ENCODE measurements at places on chromosomes 2 and 18. TPM values are rescaled to one million over a fixed set of nuclear protein-coding genes. Genes with fewer than 3 reads are reported as not detected.

DNA sequence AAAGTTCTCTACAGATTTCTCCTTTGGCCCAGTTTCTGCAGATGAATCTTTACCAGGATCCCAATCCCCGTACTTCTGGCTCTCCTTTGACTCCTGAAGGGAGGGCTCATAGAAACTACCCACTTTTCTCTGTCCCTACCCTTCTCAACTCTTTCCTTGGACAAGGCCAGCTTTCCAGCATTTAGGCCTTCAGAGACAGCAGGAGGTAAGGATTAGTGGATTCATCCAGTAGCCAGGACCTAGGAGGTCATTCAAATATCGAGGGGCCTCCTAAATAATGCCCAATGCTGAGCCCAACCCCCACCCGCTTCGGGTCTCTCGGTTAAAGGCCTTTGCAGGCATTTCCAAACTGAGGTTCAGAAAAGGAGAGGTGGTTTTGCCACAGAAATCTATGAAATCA lies 4.8 kb upstream of the ZNF532 start:
- peaks cover 4% of the 10 kb centered on the region for H3K4me1 ChIP-seq
- DNase-seq: no peak
- no peak overlapping the region for H3K27ac ChIP-seq
- peaks cover 45% of the 10 kb centered on the region for H3K27me3 ChIP-seq
- no peak overlapping the region for H3K4me3 ChIP-seq

- H3K27ac ChIP-seq: no peak overlapping the region
- no peaks in the 10 kb centered on the region for H3K27me3 ChIP-seq
- H3K4me3 ChIP-seq: no peak overlapping the region
- no peak for DNase-seq
- no peaks in the 10 kb centered on the region for H3K36me3 ChIP-seq
These were observed 322.2 kb upstream of the MYT1L start for GRCh38 chr2:2653231-2653630.

- no peaks in the 10 kb centered on the region for H3K4me1 ChIP-seq
- H3K36me3 ChIP-seq: no peaks in the 10 kb centered on the region
- no peak overlapping the region for H3K27ac ChIP-seq
- H3K27me3 ChIP-seq: no peaks in the 10 kb centered on the region
These were observed 61.3 kb downstream of the EFEMP1 start for GRCh38 chr2:55862246-55862645.

DNA sequence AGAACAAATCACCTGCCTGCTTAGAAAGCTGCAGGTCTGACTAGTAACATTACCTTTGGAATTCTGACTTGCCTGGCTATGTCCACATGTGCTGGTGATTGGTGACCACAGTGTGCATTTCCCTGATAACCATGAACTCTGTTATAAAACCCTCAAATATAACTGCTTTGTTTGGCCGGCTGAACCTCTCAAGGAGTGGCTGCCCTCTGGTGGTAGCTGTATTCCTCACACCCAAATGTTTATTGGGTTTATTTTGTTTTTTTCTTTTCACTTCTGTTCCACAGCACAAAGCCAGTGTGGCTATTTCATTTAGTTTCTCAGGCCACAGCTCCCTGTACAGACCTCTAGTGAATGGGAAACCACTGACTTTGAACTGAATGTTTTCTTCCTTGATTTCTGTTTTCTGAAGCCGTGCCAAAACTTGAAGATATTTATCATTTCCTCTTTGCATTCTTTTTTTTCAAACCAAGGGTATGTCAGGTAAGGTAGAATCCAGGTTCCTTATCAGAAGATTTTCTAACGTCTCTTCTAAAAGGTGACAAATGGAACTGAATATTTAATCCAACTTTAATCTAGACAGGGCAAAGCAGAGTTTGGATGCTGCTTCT lies 549.0 kb upstream of the VRK2 start:
- DNase-seq: no peak
- H3K4me3 ChIP-seq: no peak overlapping the region
- no peaks in the 10 kb centered on the region for H3K36me3 ChIP-seq
- H3K27ac ChIP-seq: no peak overlapping the region
- no peaks in the 10 kb centered on the region for H3K27me3 ChIP-seq

GRCh38 chr18:51397347-51397962 lies 200.0 kb upstream of the MEX3C start:
- H3K4me1 ChIP-seq: no peaks in the 10 kb centered on the region
- H3K4me3 ChIP-seq: no peak overlapping the region
- peaks cover 12% of the 10 kb centered on the region for H3K27me3 ChIP-seq
- H3K36me3 ChIP-seq: no peaks in the 10 kb centered on the region

- H3K27me3 ChIP-seq: peaks cover 41% of the 10 kb centered on the region
- H3K4me3 ChIP-seq: no peak overlapping the region
- no peaks in the 10 kb centered on the region for H3K36me3 ChIP-seq
- no peak overlapping the region for H3K27ac ChIP-seq
- DNase-seq: no peak
These were observed 16.9 kb downstream of the WNT10A start for GRCh38 chr2:218897394-218898108.

GRCh38 chr2:61327173-61327572 lies 143.7 kb downstream of the USP34 start:
- peaks cover 26% of the 10 kb centered on the region for H3K4me1 ChIP-seq
- H3K27ac ChIP-seq: peak overlapping the region; percentile 79
- H3K36me3 ChIP-seq: peaks cover 49% of the 10 kb centered on the region
- H3K27me3 ChIP-seq: no peaks in the 10 kb centered on the region

GRCh38 chr2:196160101-196160500 lies 11.3 kb downstream of the STK17B start:
- peak; percentile 69 for DNase-seq
- H3K36me3 ChIP-seq: peaks cover 87% of the 10 kb centered on the region
- H3K4me1 ChIP-seq: peaks cover 60% of the 10 kb centered on the region
- peak overlapping the region; percentile 87 for H3K27ac ChIP-seq

GRCh38 chr2:210007895-210008294 lies 5.5 kb downstream of the RPE start:
- no peaks in the 10 kb centered on the region for H3K27me3 ChIP-seq
- no peak overlapping the region for H3K27ac ChIP-seq
- no peak for DNase-seq
- H3K4me1 ChIP-seq: peaks cover 51% of the 10 kb centered on the region
- H3K4me3 ChIP-seq: no peak overlapping the region

GRCh38 chr2:238988752-238989151 lies 140.9 kb downstream of the TWIST2 start:
- no peaks in the 10 kb centered on the region for H3K36me3 ChIP-seq
- no peaks in the 10 kb centered on the region for H3K27me3 ChIP-seq
- no peak overlapping the region for H3K4me3 ChIP-seq

DNA sequence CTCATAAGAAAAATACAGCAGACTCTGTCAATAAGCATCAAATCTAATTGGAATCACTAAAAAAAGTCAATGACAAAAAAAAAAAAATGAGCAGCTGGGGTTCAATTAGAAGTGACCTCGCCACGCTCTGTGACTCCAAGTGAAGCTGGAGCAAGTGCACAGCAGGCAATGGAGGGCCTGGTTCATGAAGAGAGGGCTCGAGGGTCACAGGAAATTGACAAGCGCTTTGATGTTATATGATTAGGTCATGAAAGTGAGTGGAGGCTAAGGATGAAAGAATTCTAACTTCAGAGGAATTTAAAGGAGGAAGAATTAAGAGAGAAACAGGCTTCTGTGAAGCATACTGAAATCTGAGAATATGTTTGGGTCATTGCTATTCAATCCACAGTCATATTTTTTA lies 85.4 kb upstream of the TMEM18 start:
- no peak overlapping the region for H3K27ac ChIP-seq
- H3K4me1 ChIP-seq: peaks cover 5% of the 10 kb centered on the region
- no peak for DNase-seq
- peaks cover 3% of the 10 kb centered on the region for H3K27me3 ChIP-seq

DNA sequence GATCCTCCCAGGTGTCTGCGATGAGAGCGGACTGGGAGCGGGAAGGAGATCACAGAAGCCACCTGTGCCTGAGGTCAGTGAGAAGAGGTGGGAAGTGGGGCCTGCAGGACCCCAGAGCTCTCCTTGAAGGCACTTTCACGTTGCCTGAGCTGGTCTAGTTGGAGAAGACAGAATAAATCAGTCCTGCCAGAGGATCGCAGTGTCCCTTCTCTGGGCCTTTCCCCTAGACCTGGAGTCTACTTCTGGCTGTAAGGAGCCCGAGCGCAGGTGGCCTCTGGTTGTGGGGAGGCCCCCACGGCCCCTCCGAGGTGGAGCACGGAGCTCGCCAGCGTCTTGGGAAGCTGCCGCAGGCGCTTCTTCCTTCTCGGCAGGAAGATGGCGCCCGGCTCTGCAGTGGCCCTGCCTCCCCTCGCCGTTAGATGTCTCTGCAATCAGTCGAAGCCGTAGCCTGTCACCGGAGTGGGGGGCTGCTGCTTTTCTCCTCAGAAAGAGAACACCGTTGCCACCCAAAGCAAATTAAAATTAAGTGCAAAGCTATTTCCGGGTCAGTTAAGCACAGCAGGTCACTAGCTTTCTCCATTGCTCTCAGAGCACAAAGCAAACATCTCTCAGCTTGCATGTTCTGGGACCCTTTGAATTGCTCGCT lies 212.0 kb upstream of the MYT1L start:
- no peak overlapping the region for H3K27ac ChIP-seq
- H3K36me3 ChIP-seq: no peaks in the 10 kb centered on the region
- DNase-seq: no peak

DNA sequence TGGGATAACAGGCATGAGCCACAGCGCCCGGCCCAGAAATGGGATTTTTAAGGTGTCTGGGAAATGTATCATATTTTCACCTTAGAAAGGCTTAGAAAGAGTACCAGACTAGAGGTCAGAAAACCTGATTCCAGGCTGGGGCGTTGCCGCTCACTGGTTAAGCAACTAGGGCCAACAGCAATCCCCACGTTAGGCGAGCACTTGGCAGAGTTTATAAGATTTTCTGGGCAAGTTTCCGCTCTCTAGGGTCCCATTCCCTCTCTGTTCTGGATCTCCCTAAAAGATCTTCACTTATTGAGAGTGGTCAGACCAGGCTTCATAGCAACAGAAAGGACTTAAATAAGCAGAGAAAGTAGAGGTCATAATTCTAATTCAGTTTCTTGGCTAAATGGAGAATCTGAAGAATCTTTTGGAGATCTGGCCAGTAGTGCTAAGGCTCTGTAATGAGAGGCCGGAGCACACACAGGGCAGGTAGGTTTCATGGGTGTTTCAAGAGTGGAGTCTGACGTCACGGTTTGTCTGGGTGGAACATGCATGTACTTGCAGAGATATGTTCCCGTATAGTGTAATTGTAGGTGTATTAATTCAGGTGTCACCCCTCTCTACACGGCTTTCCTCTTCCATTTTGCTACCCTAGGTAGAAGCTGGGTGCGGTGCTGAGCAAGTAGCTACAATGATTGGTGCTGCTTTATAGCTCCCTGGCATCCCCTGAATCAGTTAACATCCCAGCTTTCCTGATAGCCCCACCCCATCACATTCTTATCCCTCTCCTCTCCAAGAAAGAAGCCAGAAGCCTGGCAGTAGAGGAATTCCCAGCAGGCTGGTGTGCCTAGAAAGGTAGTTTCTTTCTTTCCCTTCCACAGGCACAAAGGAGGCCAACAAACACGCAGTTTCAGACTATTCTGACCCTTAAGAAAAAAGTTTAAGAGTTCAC lies 4.4 kb upstream of the SMAD7 start:
- no peak overlapping the region for H3K4me3 ChIP-seq
- H3K27ac ChIP-seq: no peak overlapping the region
- peaks cover 4% of the 10 kb centered on the region for H3K36me3 ChIP-seq
- H3K4me1 ChIP-seq: peaks cover 31% of the 10 kb centered on the region
- H3K27me3 ChIP-seq: peaks cover 15% of the 10 kb centered on the region

GRCh38 chr2:18435426-18436037 lies 124.9 kb downstream of the RDH14 start:
- no peaks in the 10 kb centered on the region for H3K4me1 ChIP-seq
- no peaks in the 10 kb centered on the region for H3K36me3 ChIP-seq
- no peak overlapping the region for H3K27ac ChIP-seq
- no peak for DNase-seq
- no peak overlapping the region for H3K4me3 ChIP-seq

DNA sequence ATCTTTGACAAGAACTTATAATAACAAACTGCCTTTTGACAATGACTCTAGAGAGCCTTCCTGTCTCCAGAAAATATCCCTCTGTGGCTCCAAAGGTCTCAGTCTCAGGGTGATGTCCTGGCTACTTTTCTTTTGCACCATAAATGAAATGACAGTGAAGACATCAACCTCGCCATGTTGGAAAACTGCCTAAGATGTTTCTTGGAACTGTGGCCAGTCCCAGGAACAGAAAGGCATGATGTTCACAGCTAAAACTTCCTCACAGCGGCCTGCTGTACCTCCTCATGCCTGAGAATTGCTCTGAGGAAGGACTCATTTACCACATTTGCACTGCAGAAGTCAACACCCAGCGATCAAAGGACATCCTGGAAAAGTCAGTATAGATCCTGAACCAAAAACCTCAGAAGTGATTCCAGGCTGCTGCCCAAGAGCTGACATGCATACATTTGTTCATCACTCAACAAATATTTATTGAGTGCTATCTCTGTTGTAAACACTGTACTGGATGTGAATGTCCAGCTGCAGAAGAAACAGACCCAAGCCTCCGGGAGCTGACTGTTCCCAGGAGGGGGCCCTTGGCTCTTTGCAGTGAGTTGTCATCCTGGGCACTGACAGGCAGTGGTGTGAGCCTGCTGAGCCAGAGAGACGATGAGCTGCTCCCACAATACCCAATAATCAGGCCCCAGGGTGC lies 64.3 kb upstream of the ACSL3 start:
- H3K4me3 ChIP-seq: no peak overlapping the region
- no peaks in the 10 kb centered on the region for H3K36me3 ChIP-seq
- peaks cover 2% of the 10 kb centered on the region for H3K4me1 ChIP-seq
- DNase-seq: no peak
- peaks cover 4% of the 10 kb centered on the region for H3K27me3 ChIP-seq

GRCh38 chr2:213246497-213247281 lies 37.6 kb upstream of the SPAG16 start:
- H3K27ac ChIP-seq: no peak overlapping the region
- H3K4me3 ChIP-seq: no peak overlapping the region
- no peaks in the 10 kb centered on the region for H3K36me3 ChIP-seq
- H3K4me1 ChIP-seq: peaks cover 10% of the 10 kb centered on the region
- DNase-seq: no peak

DNA sequence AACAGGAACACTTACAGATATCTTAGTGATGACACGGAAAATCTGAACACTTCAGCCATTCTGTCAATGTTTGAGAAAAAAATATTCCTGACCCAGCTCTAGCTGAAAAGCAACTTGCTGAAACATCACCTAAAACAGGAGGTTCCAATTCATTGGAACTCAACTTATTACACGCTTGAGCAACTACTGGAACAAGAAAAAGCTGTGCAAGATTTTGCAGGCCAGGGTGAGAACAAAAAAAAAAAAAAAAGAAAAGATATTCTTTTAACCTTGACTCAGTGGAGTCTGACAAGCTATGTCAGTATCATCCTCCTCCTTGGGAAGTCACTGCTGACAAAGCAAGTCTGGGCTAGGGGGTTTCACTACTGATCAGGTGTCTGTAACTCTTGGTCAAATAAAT lies 351.0 kb downstream of the SS18 start:
- H3K27ac ChIP-seq: no peak overlapping the region
- no peaks in the 10 kb centered on the region for H3K27me3 ChIP-seq
- H3K4me3 ChIP-seq: no peak overlapping the region
- H3K4me1 ChIP-seq: no peaks in the 10 kb centered on the region
- no peak for DNase-seq

GALM gene
- total RNA-seq: 42.1 TPM

PLGLB1 gene
- total RNA-seq: 2.1 TPM

CTAGE1 gene
- not detected for total RNA-seq

GALNT5 gene
- total RNA-seq: not detected

PJVK gene
- total RNA-seq: 1.7 TPM
